ENCODE measurements at places on chromosomes 13 and 19. TPM values are rescaled to one million over a fixed set of nuclear protein-coding genes. Genes with fewer than 3 reads are reported as not detected.

- DNase-seq, result no peak
These were observed 41.1 kb downstream of the CEACAM1 start for GRCh38 chr19:42487032-42487797.

The MAP4K1 gene
- total RNA-seq, result 11.8 TPM

The SBNO2 gene
- 35.4 TPM for total RNA-seq

- no peak for DNase-seq
These were observed 1243.5 kb downstream of the EFNB2 start for GRCh38 chr13:105291987-105292386.

DNA sequence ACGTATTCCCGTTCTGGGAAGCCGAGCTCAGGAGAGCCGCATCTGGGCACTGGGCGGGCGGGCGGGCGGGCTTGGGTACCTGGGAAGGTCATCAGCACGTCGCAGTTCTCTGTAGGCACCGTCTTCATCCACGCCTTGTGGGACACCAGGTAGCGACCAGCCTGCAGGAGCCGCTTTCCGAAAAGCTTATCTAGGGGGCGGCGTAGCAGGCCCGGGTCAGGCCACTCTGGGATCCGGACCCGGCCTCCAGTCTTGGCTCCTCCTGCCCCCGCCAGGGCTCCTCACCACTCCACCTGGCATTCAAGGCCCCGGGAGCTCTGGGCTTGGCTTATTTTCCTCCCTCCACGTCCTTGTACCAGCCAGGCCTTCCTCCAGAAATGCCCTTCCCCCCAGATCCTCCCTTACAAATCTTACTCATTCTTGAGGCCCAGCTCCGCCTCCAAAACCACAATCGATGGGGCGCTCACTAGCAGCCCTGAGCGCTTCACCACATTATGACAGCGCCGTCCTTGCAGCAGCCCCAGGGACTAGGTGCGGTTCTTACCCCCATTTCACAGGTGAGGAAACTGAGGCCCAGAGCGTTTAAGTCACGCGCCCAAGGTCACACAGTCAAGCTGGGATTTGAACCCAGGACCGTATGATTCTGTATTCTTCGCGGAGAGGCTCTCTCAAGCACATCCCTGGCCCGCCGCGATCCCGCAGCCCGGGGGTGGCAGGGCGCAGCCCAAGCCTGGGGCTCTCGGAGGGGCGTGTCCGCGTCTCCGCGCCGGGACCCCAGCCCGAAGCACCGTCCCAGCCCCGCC is 843 bp downstream of the ANO8 start:
- DNase-seq, result peak; percentile 74

DNA sequence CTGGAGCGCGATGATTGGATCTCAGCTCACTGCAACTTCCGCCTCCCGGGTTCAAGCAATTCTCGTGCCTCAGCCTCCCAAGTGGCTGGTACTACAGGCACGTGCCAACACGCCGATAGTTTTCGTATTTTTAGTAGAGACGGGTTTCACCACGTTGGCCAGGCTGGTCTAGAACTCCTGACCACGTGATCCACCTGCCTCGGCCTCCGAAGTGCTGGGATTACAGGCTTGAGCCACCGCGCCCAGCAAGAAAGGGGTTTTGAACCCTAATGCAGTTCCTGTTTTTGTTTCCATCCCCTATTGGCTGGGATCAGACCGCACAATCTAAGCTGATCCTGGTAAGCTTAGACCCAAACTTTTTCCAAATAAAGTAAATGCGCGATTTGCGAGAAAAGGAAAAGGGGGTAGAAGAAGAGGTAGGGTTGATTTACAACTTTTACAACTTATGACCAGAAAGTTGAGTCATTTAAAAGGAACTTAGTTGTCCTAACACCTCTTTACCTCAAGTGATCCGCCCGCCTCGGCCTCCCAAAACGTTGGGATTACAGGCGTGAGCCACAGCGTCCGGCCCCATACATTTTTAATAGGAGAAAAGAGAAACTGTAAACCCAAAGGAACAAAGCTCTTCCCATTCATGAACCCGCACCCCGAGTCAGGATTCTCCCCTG is 764 bp downstream of the ZNF626 start:
- DNase-seq, result peak; percentile 33

All from GM23338 (cell line).